ENCODE measurements at places on chromosomes 4 and X. TPM values are rescaled to one million over a fixed set of nuclear protein-coding genes. Genes with fewer than 3 reads are reported as not detected.

DNA sequence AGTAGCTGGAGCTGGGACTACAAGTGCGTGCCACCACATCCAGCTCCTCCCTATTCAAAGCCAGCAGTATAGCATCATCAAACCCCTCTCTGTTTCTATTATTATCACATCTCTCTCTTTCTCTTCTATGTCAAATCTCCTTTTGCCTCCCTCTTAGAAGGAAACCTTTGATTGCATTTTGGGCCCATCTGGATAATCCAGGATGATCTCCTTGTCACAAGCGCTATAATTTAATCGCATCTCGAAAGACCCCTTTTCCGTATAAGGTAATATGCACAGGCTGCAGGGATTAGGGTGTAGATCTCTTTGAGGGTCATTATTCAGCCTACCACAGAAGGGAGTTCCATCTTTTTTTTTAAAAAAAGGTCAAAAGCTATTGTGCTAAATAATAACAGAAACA is 46.4 kb upstream of the TBC1D9 start:
- DNase-seq, result no peak

DNA sequence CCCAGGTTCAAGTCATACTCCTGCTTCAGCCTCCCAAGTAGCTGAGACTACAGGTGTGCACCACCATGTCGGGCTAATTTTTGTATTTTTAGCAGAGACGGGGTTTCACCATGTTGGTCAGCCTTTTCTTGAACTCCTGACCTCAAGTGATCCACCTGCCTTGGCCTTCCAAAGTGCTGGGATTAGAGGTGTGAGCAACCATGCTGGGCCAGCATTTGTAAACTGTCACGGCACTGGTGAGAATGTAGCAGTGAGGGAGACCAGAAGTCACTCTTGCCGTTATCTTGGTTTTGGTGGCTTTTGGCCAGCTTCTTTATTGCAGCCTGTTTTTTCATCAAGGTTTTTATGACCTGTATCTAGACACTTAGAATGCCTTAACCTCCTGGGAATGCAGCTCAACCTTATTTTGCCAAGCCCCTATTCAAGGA is 22.4 kb downstream of the PCDH18 start:
- DNase-seq, result no peak

DNA sequence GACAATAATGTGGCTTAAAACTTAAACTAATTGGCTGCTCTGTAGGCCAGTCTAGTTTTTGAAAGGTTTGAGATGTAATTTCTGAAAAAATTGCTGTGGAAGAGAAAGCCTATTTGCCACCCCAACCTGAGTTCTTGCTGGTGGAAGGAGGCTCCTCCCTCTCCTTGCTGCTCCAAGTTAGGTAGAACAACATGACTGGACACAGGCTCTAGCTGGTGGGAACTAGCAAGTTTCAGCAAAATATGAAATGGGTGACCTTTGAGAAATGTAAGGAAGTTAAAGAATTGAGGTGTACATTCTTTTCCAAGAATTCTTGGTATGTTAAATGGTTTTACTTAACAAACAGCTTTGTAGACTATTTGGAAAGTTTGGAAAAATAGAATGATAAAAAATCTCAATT is 8.0 kb downstream of the RPL34 start:
- no peak for DNase-seq

DNA sequence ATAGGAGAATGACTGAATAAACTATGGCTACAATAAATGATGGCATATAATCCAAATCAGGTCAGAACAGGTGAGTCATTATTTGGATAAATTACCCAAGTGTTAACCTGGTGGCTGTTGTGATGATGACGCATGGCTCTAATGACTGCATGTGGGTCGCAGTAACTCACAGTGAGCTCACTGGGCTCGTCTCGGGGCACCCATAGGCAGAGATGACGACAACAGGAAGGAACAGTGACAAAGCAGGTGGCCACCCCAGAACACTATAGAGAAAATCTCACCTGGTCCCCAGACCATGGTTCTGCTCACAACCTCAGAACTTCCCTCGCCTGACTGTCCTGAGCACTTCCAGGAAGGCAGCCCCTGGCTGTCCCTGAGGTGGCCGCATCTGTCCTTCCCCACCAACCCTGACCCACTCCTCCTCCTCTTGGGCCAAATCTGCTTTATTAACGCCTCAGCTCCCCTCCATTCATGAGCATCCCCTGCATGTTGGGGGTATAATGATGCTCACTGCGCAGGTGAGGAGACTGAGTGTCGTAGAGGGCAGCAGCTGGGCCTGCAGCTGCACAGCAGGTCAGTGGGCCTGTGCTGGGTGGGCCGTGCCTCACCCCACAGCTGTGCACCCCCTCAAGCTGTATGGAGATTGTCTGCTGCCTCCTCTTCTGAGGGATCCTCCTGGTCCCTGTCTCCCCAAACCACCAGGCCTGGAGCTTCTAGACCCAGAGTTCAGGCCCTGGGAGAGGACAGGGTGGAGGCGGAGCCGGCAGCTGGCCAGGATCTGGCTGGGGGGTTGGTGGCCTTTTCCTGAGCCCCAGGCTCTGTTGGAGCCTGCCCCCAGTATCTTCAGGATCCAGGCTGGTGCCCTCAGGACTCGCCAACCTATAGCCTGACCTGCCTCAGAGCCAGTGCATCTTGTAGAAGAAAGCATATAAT is 30.9 kb upstream of the FAM156A start:
- no peak for DNase-seq

- DNase-seq, result no peak
Measured at GRCh38 chrX:46941341-46941740, 29.1 kb downstream of the JADE3 start.

GRCh38 chr4:93351846-93352245 is 476.7 kb upstream of the ATOH1 start:
- DNase-seq, result no peak

GRCh38 chr4:158316264-158316663 is 106.0 kb downstream of the TMEM144 start:
- no peak for DNase-seq

The PF4V1 gene
- polyA plus RNA-seq, result not detected

The XAGE5 gene
- polyA plus RNA-seq, result not detected

The UGT2A1 gene
- polyA plus RNA-seq, result 0.47 TPM

The MUC7 gene
- polyA plus RNA-seq, result not detected
